Epithelial cell of alveolus of lung (primary cell): ENCODE measurements at places on chromosomes 3 and 15. TPM values are rescaled to one million over a fixed set of nuclear protein-coding genes. Genes with fewer than 3 reads are reported as not detected.

The RIOX2 gene
- 26.9 and 46.5 TPM in 2 replicates for total RNA-seq

The HTR3E gene
- total RNA-seq, result not detected in 2 replicates

The ZNF774 gene
- total RNA-seq, result 0.16 and 0.91 TPM in 2 replicates

The ECE2 gene
- not detected in 2 replicates for total RNA-seq

The TNFAIP8L3 gene
- total RNA-seq, result 6.7 and 12.1 TPM in 2 replicates

The USF3 gene
- 8.4 and 14.2 TPM in 2 replicates for total RNA-seq

The MESP2 gene
- total RNA-seq, result 1.0 and 2.0 TPM in 2 replicates

The PIK3CA gene
- 12.8 and 13.1 TPM in 2 replicates for total RNA-seq

The NAA50 gene
- total RNA-seq, result 70.3 and 123 TPM in 2 replicates

The C3orf49 gene
- not detected in 2 replicates for total RNA-seq

The TXNRD3 gene
- 6.7 and 7.1 TPM in 2 replicates for total RNA-seq

The CADM2 gene
- under 0.01 and 0.16 TPM in 2 replicates for total RNA-seq

The FOXB1 gene
- not detected in 2 replicates for total RNA-seq

The PLSCR4 gene
- 20.6 and 44.7 TPM in 2 replicates for total RNA-seq

The COL6A6 gene
- under 0.01 TPM in 1 of 2 replicates, not detected in the other for total RNA-seq

The NOX5 gene
- 0.39 TPM in 1 of 2 replicates, not detected in the other for total RNA-seq

The CCR8 gene
- total RNA-seq, result not detected in 2 replicates

The CSNK1G1 gene
- 10.5 and 14.7 TPM in 2 replicates for total RNA-seq
